ENCODE measurements at places on chromosomes 16 and 17.

DNA sequence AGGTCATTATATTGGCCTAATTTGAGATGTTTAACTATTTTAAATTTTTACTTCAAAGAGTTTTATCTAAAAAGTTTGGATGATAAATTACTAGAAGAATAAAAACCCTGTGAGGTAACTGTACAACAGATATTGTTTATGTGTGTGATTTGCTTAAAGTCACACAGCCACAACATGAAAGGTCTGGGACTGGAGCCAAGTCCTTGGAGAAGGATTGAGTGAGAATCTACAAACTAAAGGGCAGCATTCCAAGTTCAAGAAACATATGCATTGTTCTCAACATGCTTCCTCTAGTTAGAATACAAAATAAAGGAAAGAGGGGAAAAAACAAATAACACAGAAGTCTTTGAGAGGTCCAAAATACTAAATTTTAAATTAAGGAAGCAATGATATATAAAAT lies 131.5 kb upstream of the MON1B start:
- no peak for DNase-seq

- no peak for DNase-seq
Observed at GRCh38 chr17:40150276-40150675, 9.9 kb downstream of the CASC3 start.

DNA sequence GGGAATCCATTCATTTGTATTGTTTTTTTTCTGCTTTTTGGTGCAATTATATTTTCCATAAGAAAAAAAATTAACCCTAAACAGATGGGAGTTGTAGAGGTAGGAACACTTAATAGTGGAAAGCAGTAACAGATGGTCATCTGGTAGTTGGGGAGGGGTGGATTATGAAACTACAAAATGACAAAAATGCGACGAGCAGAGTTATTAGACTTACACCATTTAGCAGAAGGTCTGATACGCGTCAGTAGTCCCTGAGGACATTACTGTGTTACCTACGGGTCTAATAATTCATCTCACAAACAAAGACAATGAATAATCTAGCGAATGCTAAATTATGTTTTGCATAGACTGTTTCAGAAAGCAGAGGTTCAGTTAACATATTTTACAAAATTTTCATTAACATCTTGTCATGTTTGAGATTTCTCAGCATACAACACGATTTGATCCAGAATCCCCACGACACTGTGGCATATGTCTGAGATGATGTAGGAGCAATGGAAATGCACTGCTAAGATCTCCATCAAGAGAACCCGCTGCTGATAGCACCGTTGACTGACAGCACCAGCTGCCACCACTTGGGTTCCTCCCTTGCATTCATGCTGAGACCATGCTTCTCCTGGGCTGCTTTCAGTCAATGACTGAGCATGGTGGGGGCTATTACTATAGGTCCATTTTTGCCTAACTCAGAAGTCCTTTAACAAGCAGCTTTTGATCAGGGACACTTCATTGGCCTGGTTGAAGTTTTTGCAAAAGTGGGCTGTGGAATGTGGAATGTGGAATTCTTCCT lies 182.2 kb upstream of the CPHXL start:
- no peak for DNase-seq

DNA sequence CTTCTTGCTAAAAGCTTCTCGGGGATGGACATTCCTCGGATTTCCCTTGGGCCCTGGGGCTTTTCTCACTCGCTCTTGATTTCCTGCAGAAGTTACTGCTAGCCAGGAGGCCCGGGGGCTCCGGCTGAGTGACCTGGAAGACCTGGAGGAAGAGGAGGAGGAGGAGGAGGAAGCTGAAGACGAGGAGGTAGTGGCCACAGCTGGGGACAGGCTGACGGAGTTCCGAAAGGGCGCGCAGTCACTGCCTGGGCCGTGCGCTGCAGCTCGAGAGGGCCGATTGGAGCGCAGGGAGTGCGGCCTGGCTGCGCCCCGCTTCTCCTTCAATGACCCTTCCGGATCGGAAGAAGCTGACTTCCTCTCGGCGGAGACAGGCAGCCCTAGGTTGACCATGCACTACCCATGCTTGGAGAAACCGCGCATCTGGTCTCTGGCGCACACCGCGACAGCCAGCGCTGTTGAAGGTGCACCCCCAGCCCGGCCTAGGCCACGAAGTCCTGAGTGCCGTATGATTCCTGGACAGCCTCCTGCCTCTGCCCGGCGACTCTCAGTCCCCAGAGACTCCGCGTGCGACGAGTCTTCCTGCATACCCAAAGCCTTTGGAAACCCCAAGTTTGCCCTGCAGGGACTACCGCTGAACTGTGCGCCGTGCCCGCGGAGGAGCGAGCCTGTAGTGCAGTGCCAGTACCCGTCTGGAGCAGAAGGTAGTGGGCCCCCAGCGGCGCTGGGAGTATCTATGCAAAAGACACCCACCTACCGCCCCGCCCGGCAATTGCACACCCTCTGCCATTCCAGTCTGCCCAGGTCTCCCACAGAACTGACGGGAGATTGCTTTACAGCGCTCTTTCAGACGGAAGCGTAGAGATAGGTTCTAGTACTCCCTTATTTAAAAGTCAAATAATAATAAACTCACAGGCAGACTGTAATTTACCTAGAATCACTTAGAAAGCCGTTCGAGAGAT lies 4.9 kb downstream of the IRX6 start:
- DNase-seq: no peak

- DNase-seq: no peak
Observed at GRCh38 chr17:66675273-66675990, 159.5 kb upstream of the CACNG5 start.

DNA sequence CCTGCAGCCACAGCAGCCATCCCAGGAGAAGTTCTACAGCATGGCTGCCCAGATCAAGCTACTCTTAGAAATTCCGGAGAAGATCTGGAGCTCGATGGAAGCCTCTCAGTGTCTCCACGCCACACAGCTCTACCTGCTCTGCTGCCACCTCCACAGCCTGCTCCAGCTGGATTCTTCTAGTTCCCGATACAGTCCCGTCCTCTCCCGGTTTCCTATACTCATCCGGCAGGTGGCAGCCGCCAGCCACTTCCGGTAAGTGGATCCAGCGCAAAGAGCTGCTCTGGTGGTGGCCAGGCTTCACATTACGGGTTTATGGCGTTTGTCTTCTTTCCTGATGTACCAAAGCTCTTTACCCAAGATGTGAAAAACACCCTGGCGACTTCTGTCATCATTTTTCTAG lies 3.6 kb downstream of the COG1 start:
- DNase-seq: no peak

- peak; percentile 30 for DNase-seq
Observed at GRCh38 chr17:29151567-29151966, 28.6 kb downstream of the MYO18A start.

DNA sequence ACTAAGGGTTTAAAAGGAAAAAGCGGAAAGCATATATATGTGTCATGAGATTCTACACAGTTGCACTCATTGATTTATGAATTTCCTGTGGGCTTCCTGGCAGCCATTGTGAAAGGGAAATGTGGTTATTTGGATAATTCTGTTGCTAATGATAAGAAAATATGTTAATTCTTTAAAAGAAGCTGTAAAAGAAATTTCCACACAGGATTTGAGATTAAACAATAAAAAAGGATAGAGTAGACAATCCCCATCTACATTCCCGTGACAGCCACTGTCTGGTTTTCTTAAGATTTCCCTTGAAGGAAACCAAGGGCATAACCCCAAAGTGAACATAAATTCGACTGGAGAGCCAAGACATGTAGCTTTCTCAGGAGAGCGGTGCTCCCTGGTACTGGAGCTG lies 397.5 kb downstream of the CPPED1 start:
- no peak for DNase-seq

GRCh38 chr16:53053967-53054669 lies 673 bp upstream of the CHD9 start:
- DNase-seq: peak; percentile 37

- DNase-seq: no peak
Observed at GRCh38 chr16:24396350-24397271, 140.5 kb downstream of the CACNG3 start.
